ENCODE measurements at places on chromosomes 3 and 15.

DNA sequence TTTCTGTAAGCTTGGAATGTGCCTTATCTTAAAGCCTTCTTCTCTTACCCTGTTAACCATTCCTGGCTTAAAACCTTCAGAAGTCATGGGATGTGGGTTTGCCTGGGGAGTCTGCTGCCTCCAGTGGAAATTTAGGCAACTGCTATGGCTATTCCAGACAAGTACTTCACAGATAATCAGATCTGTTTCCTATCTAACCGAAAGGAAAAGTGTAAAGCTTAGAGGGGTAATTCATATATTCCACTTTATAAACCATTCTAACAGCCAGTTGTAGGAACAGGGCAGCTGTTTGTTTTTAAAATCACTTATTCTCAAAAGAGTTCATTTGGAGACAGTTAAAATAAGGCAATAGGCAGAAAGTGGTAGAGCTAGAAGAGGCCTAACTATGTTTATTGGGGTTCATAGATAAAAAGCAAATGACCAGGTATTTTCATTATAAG is 219.9 kb downstream of the TCF12 start:
- DNase-seq, result no peak

- DNase-seq, result no peak
These were observed 53.2 kb downstream of the STAC start for GRCh38 chr3:36433511-36433910.

- no peak for DNase-seq
These were observed 5.0 kb downstream of the NUTM1 start for GRCh38 chr15:34347951-34348638.

DNA sequence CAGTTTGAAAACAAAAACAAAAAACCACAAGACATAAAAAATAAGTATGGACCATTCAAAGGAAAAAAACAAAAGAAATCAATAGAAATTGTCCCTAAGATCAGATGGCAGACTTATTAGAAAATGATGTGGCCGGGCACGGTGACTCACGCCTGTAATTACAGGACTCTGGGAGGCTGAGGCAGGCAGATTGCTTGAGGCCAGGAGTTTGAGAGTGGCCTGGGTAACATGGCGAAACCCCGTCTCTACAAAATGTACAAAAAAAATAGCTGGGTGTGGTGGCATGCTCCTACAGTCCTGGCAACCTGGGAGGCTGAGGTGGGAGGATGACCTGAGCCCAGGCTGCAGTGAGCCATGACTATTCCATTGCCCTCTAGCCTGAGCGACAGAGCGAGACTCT is 16.6 kb downstream of the SPCS1 start:
- no peak for DNase-seq

DNA sequence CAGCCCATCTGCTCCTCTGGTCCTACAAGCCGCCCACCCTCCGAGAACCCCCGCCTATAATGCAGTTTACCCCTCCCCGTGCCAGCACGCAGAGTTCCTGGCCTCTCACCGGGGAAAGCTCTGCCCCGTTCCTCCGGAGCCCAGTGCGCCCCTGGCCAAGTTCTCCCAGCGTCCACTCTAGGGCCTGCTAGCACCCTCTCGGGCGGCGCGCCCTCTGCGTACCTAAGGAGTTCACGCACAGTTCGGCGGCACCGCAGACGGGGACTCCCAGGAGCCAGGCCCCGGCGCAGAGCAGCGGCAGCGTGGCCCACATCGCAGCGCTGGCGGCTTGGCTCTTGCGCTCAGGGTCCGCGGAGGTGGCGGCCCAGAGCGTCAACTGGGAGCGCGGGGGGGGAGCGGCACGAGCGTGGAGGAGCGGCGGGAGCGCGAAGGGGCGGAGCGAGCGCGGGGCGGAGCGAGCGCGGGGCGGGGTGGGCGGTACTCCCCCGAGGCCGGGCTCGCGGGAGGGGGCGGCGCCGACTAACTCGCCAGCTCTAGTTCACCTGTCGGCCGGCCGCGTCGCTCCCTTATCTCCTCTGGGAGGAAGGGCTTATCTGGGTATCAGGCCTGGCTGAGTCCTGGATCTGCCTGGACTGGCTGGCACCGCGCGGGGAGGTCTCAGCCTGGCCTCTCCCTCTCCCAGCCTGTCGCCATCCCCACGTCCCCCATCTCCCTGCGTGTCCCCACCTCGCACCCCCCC is at the start of gene CTSH:
Gene CTSH, minus strand, starts transcription at position 378 of the 739 bp plus-strand sequence. Its CDS starts 65 bp downstream, at position 313.
- peak; percentile 57 for DNase-seq

- DNase-seq, result no peak
These were observed 81.8 kb downstream of the DNAJC13 start for GRCh38 chr3:132499071-132499470.

DNA sequence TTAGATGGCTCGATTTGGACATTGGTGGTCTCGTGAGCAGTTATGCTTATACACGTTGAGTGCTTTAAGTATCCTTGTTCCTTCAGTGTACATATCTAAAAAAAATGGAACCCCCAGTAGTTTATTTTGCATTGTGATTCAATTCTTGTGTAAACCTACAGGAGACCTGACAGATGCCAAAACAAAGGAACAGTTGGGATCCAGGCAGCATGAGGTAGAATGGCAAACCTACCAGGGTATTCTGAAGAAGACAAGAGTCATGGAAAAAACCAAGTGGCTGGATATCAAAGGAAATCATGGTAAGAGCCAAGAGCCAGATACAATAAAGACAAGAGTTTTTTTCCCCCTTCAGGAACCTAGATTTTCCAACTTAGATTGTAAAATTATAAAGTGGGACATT is 2.0 kb downstream of the TMEM62 start:
- no peak for DNase-seq

DNA sequence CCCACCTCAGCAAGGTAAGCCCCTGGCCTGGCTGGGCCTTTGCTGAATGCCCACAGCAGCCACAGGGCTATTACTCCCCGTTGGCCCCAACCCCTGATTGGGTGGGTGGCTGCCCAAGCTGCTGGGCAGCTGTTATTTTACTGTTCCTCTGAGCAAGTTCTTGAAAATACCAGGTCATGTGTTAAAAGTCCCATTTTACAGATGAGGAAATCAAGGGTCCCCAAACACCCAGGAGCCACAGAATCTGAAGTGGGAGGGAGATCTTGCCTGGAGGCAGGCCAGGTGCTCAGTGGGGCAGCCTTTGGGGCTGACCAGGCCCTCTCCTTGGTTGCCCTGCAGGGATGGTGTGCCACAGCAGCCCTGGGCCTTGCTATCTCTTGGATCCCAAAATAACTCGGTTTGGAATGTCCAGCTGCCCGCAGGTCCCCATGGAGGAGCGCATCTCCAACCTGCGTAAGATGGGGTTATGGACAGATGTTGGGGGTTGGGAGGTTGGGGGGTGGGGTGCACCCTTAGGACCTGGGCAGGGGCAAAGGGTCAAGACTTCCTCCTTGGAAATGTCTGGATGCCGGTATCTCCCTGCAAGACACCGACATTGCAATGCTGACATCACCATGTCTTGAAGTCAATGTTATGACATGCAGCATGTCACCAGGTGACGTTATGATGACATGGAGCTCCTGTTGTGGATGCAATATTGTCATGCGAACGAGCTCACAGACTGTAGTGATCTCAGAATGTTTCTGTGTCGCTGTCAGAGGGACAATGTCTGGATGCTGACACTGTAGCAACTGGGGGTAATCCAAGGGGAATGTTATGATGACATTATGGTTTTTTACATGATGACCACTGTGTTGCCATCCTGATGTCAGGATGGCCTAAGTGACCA is 13.3 kb upstream of the CSPG4 start:
- DNase-seq, result no peak

DNA sequence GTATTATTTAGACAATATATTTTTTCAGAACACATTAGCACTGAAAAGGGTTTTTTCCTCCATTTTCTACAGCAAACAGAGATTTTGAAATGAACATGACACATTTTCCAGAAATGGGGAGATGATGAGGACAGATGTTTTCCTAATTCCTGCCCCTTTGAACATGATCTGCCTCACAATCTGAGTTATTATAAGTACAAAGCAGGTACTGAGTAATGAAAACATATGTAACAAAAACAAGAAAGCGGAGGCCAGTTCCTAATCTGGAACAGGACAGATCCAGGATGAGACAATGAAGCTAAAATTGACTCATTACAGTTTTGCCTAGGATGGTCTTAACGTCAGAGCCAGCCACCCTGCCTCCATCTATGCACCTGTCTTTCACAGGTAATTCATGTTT is 642.8 kb upstream of the NR2F2 start:
- DNase-seq, result no peak
